ENCODE measurements at places on chromosomes 3 and 15.

- no peak for DNase-seq
Measured at GRCh38 chr3:138408751-138409570, 25.5 kb upstream of the ESYT3 start.

- no peak for DNase-seq
Measured at GRCh38 chr3:71825551-71826283, 40.8 kb upstream of the PROK2 start.

- DNase-seq: no peak
Measured at GRCh38 chr15:88776646-88777045, 26.6 kb upstream of the ACAN start.

DNA sequence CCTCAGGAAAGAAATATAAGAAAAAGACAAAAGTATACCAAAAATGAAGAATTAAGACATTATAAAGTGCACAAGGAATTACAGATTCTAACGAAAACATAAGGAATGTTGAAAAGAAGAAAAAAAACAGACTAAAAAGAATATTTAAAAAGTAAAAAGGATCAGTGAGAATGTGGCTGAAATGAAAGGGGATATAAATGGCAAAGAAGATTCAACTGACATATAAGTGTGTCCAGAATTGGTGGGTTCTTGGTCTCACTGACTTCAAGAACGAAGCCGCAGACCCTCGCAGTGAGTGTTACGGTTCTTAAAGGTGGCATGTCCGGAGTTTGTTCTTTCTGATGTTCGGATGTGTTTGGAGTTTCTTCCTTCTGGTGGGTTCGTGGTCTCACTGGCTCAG lies 44.8 kb downstream of the DCBLD2 start:
- DNase-seq: no peak

- no peak for DNase-seq
Measured at GRCh38 chr3:20916951-20917606, 731.1 kb upstream of the SGO1 start.

DNA sequence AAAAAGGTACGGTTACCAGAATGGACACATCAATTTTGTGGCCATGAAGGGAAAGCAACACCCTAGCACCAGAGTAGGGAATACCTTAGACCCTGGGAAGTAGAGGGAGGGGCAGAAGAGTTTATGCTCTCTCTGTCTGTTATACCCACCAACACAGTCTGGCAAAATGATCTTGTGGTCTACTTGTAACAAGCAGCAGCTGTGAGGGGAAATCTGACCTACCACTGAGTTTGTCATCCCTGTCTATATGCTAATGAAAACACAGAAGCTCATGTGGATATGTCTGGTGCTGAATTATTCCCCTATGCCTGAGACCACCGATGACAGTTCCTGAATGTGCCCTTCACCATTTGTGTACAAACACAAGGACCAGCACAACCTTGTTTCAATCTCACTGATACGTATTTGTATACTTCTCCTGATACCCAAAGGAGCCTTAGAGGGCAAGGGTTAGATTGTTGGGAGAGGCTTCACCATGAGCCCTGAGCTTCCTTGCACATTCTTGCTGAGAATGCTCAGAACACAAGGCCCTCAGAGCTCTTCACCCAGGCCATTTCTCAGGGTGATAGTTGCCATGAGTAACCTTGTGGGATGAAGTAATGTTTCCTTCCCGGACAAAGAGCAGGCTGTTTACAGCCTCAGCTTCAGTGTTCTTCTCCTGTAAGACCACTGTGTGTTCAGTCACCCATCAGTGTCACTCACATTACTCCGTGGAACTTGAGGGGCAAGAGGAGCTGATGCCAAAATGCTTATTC lies 24.7 kb upstream of the ZNF639 start:
- DNase-seq: no peak

- no peak for DNase-seq
Measured at GRCh38 chr15:49918121-49918520, 200.9 kb downstream of the ATP8B4 start.

GRCh38 chr15:78617516-78617915 lies 3.3 kb downstream of the CHRNA3 start:
- DNase-seq: no peak

DNA sequence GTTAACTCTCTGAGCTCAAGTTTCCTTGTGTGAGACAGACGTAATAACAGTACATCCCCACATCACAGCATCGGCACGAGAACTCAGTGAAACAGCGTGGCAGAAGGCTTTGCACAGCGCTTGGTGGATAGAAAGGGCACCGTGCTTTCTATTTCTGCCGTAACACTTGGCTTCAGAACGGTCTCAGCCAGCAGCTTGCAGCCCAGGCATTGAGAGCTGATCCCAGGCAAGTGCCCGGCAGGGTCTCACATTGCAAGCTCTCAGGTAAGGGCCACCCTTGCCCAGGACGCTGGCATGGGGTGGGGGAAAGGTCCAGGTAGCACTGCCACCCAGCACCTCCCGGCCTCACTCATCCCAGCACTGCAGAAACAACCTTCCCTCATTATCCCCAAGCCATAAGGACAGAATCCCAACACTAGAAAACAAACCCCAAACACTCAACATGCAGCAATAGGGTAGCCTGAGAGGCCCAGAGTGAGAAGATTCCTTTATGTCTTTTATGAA lies 70.5 kb upstream of the ITGA11 start:
- no peak for DNase-seq

- no peak for DNase-seq
Measured at GRCh38 chr3:188798556-188799145, 373.1 kb upstream of the TPRG1 start.

DNA sequence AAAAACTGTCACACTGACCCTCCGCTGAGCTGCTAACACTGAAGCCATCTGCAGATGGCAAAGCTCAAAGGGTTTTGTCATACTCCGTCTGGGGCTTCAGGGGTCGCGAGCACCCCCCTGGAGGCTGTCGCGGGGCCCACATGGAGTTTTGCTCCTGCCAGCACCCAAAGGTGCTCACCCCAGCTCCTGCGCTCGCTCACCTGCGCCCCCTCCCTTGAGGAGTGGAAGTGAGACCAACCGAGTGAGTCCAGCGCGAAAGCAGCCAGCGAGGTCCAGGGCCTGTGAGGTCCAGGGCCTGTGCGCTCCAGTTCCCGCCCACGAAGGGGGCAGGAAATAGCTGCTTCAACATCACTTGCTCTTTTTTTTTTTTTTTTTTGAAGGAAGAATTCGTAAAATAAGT lies 208.5 kb downstream of the ROBO2 start:
- DNase-seq: no peak

- no peak for DNase-seq
Measured at GRCh38 chr3:138936741-138937689, 9.9 kb downstream of the FOXL2 start.
